Stimulated activated CD4-positive, alpha-beta T cell treated with anti-CD3 and anti-CD28 coated beads, Interleukin-15, amount 100 ng/mL, for 1 hour (primary cell): ENCODE measurements at places on chromosomes 6 and 20.

- no peak for DNase-seq
Observed at GRCh38 chr6:71977884-71978283, 91.5 kb downstream of the RIMS1 start.

- no peak for DNase-seq
Observed at GRCh38 chr20:37276494-37277252, 12.8 kb upstream of the MANBAL start.

DNA sequence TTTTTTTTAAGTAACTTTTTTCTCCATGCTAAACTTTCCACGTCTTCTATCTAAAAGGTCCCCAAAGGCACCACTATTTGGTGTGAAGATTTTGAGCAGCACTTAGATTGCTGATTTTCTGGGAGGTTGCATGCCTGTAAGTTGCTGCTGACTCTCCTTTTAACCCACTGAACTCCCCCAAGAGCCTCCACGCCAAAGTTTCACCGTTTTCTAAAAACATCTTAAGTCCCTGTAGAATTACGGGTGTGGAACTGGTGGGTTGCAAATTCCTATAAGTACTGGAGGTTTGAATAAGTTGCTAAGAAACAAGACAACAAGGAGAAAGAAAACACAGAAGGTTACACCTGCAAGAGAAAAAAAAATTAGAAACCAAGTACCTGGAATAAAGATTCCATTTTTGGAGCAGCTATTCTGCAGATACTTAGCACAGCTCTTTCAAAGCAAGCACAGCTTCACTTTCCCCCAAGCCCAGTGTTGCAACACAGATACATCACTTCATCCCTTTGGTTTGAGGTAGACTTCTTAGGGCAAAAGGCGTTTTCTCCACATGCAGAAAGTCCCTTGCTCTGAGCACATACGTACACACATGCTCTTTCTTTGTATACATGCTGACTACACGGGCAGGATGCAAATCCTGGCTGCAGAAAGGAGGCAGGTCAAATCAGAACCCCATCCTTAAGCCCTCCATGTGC is 5.0 kb downstream of the JAG1 start:
- no peak for DNase-seq

DNA sequence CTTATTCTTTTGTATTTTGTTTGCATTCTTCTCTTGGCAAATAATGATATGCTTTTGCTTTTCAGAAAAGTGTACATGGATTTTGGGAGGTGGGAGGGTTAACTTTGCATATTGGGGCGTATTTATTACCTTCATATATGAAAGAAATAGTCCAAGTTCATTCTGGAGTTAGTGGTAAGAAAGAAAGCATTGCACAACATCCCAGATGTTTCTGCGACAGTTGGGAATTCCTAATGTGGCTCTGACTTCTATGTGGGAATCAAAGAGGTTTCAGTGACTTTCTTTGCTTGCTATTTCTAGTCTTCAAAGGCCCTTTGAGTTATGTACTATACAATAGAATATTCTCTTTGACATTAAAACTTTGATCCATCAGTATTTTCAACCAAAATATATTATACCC is 78.1 kb downstream of the MMUT start:
- DNase-seq: no peak

GRCh38 chr6:36318690-36319435 is 17.8 kb downstream of the BNIP5 start:
- DNase-seq: no peak

- no peak for DNase-seq
Observed at GRCh38 chr6:85574932-85575598, 18.6 kb downstream of the SNX14 start.

DNA sequence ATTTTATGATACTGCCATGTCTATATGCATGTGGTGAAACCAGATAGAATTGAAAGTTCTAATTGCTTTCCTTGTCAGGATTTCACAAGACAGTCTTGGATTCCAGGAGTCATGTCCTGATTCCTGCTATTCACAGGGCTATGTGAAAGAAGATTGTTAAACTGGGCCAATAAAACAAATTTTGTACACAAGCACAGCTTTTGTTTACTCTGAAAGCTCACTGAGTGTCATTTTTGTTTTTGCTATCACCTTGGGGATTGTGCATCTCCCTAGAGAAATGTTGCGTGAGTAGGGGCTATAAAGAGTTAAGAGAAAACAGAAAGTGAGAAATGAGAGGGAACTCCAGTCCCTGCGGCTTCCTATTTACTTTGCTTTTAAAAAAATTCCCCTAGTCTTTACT is 627.5 kb downstream of the PKHD1 start:
- no peak for DNase-seq
